ENCODE measurements at places on chromosomes 4 and X. TPM values are rescaled to one million over a fixed set of nuclear protein-coding genes. Genes with fewer than 3 reads are reported as not detected.

DNA sequence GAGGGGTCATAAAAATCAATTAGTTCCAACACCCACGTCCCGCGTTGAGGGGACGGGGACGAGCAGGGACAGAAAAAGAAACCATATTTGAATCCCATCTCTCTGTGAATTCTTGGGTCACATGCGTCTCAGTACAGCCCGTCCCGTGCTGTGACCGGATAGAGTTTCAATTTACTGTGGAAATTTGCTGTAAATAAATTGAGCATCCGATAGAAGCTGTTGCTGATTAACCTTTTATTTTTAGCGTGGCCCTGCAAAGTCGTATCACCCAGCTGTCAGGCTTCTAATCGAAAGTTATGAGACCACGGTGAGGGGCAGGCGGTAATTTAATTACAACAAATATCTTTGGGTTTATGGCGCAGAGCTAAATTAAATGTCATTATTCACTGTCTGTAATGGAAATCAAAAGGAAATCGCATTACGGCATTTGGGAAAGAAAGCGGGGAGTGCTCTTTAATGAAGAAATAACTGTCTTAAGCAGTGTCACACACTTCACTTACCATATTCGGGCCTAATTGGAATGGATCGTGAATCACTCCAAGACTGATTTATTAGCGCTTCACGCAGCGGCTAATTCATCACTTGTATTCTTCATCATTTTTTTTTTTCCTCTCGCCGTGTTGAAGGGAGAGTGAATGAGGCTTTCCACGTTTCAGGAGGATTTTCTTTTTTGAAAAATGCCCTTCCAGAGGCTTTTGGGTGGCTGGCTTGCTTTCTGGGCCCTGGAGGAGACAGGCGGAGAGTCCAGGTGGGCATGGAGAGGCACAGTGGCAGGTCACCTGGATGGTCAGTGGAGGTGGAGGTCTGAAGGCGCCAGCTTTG, 7.3 kb downstream of the SHOX start:
- H3K4me1 ChIP-seq = peaks cover 8% of the 10 kb centered on the region
- H3K27ac ChIP-seq = no peak overlapping the region
- peaks cover 91% of the 10 kb centered on the region for H3K27me3 ChIP-seq
- peak; percentile 37 for DNase-seq

GRCh38 chr4:122815248-122815647, 11.4 kb upstream of the FGF2 start:
- H3K4me3 ChIP-seq = no peak overlapping the region
- H3K27ac ChIP-seq = no peak overlapping the region
- DNase-seq = no peak
- no peaks in the 10 kb centered on the region for H3K36me3 ChIP-seq
- H3K4me1 ChIP-seq = no peaks in the 10 kb centered on the region

- no peak overlapping the region for H3K4me3 ChIP-seq
- H3K27me3 ChIP-seq = no peaks in the 10 kb centered on the region
- DNase-seq = no peak
- H3K27ac ChIP-seq = no peak overlapping the region
- no peaks in the 10 kb centered on the region for H3K36me3 ChIP-seq
These were observed 20.2 kb upstream of the FAAH2 start for GRCh38 chrX:57266275-57266674.

Gene TBC1D8B
- total RNA-seq = 10.6 TPM

GRCh38 chrX:1124531-1124930, 87.9 kb downstream of the CRLF2 start:
- peaks cover 7% of the 10 kb centered on the region for H3K4me1 ChIP-seq
- peaks cover 43% of the 10 kb centered on the region for H3K27me3 ChIP-seq
- no peak for DNase-seq
- H3K4me3 ChIP-seq = no peak overlapping the region
- H3K36me3 ChIP-seq = no peaks in the 10 kb centered on the region

DNA sequence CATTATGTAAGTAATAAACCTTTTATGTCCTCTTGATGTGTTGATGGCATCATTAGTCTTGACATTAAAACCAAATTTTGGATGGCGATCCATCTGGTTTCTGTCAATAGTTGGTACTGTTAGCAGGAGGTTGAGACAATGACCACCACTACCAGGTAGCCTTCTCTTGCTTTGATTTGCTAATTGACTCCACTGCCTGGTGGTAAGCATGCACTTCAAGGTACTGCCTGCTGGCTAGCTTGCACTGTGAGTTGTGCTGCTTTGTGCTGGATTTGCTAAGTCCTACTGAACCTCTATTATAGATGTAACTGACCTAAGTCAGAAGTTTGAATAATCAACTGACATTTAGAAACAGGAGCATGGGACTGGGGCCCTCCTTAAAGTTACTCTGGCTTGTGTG, 46.3 kb downstream of the ATP1B4 start:
- no peak for DNase-seq
- H3K36me3 ChIP-seq = no peaks in the 10 kb centered on the region
- H3K27ac ChIP-seq = no peak overlapping the region
- peaks cover 2% of the 10 kb centered on the region for H3K27me3 ChIP-seq

Gene FAM47B
- not detected for total RNA-seq

- no peaks in the 10 kb centered on the region for H3K4me1 ChIP-seq
- no peak overlapping the region for H3K27ac ChIP-seq
- DNase-seq = no peak
- no peak overlapping the region for H3K4me3 ChIP-seq
- H3K36me3 ChIP-seq = no peaks in the 10 kb centered on the region
These were observed 305.6 kb upstream of the NR3C2 start for GRCh38 chr4:148747721-148748268.

Gene ASMT
- total RNA-seq = not detected

- H3K27ac ChIP-seq = no peak overlapping the region
- H3K27me3 ChIP-seq = no peaks in the 10 kb centered on the region
- H3K36me3 ChIP-seq = peaks cover 8% of the 10 kb centered on the region
- DNase-seq = no peak
These were observed 40.4 kb downstream of the GUCY1B1 start for GRCh38 chr4:155799116-155799793.

Gene ANKRD50
- total RNA-seq = 18.6 TPM

GRCh38 chr4:22483551-22483981, 32.3 kb downstream of the ADGRA3 start:
- H3K27ac ChIP-seq = no peak overlapping the region
- H3K4me3 ChIP-seq = no peak overlapping the region
- H3K36me3 ChIP-seq = peaks cover 11% of the 10 kb centered on the region
- peaks cover 37% of the 10 kb centered on the region for H3K4me1 ChIP-seq
- DNase-seq = no peak
- H3K27me3 ChIP-seq = no peaks in the 10 kb centered on the region

GRCh38 chr4:70000711-70001110, 4.9 kb downstream of the STATH start:
- H3K4me3 ChIP-seq = no peak overlapping the region
- H3K27ac ChIP-seq = no peak overlapping the region
- no peaks in the 10 kb centered on the region for H3K36me3 ChIP-seq

DNA sequence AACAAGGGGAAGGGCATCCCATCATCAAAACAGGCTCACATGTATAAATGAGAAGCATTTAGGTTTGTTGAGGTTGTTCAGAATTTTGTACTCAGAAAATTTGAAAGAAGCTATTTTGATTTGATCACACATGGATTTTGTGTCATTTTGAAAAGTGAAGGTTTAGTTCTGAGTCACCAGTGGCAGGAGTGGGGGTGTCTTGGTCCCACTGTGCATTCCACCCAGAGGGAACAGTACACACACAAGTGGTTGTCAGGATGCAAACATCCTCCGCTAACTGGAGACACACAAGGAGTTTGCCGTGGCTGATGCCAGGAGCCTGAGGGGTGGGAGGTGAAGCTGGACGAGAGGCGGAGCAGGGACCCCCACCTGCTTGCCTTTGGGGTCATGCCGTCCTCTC, 198.2 kb upstream of the PSAPL1 start:
- no peak for DNase-seq

- H3K4me1 ChIP-seq = peaks cover 12% of the 10 kb centered on the region
- H3K27ac ChIP-seq = no peak overlapping the region
- peaks cover 4% of the 10 kb centered on the region for H3K36me3 ChIP-seq
- no peaks in the 10 kb centered on the region for H3K27me3 ChIP-seq
These were observed 175.5 kb downstream of the RAPGEF2 start for GRCh38 chr4:159278399-159278798.

GRCh38 chr4:21992330-21992729, 43.8 kb upstream of the KCNIP4 start:
- DNase-seq = no peak
- H3K27ac ChIP-seq = no peak overlapping the region
- no peaks in the 10 kb centered on the region for H3K36me3 ChIP-seq
- no peaks in the 10 kb centered on the region for H3K4me1 ChIP-seq

Gene HSFX3
- total RNA-seq = not detected

DNA sequence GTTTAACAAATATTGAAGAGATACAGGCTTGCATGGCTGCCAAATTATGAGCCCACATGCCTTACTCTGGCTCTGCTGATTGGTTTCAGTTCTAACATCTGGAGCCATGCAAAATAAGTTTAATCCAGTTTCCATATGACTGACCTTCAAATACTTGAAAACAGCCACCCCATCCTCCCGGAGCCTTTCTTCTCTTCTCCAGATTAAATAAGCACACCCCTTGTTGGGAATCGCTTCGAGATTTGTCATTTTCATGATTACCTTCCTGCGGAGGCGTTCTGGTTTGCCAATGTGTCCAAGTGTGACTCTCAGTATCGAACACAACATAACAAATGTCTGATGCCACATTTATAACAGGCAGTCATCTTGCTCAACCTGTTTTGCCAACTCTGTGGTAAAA, 101.6 kb upstream of the JADE1 start:
- H3K4me1 ChIP-seq = peaks cover 12% of the 10 kb centered on the region
- H3K36me3 ChIP-seq = no peaks in the 10 kb centered on the region
- H3K27me3 ChIP-seq = no peaks in the 10 kb centered on the region

GRCh38 chrX:2243913-2244460, 256.8 kb downstream of the DHRSX start:
- H3K27ac ChIP-seq = no peak overlapping the region
- H3K36me3 ChIP-seq = peaks cover 22% of the 10 kb centered on the region
- peaks cover 5% of the 10 kb centered on the region for H3K4me1 ChIP-seq
- no peak overlapping the region for H3K4me3 ChIP-seq

DNA sequence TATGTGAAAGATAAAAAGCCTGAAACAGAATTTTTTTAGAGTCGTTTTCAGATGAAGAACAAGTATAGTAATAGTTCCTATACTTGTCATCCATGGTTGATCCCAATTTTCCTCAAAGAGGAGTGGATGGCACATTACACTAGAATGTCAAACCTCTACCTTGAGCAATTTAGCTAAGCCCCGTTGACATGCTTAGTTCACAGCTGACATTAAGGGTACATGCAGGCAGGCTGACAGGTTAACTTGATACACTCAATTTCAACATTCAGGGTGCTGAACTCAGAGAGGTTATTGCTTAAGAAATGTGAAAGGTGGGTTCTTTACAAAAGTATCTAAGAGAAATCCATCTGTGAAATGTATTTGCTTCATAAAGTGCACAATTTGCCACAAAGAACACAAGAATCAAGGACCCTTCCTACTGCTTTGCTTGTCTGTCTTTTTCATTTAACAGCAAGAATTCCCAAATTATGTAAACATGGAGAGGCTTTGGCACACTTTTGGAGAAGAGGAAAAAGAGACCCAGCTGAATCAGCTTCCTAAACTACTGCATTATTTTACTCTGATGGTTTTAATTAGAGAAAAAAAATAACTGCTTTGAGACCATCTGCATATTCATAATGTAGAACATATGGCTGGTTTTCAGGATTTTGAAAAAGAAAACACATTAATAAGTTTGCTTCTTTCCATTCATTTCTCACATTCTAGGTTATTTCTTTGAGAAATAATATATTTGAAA, 122.5 kb upstream of the DDIT4L start:
- no peak overlapping the region for H3K4me3 ChIP-seq
- no peaks in the 10 kb centered on the region for H3K27me3 ChIP-seq
- no peaks in the 10 kb centered on the region for H3K4me1 ChIP-seq

Gene FGA
- 13.4 TPM for total RNA-seq

- no peak overlapping the region for H3K4me3 ChIP-seq
- H3K36me3 ChIP-seq = no peaks in the 10 kb centered on the region
- H3K4me1 ChIP-seq = no peaks in the 10 kb centered on the region
- DNase-seq = no peak
- H3K27ac ChIP-seq = no peak overlapping the region
- no peaks in the 10 kb centered on the region for H3K27me3 ChIP-seq
These were observed 20.0 kb upstream of the TMPRSS11A start for GRCh38 chr4:67983333-67983732.

GRCh38 chrX:132216806-132217202, 2.4 kb downstream of the RAP2C start:
- peaks cover 19% of the 10 kb centered on the region for H3K36me3 ChIP-seq
- peaks cover 41% of the 10 kb centered on the region for H3K4me1 ChIP-seq
- no peak for DNase-seq
- no peaks in the 10 kb centered on the region for H3K27me3 ChIP-seq
- peak overlapping the region; percentile 98 for H3K27ac ChIP-seq

Gene LGI2
- total RNA-seq = 1.1 TPM

- H3K27ac ChIP-seq = peak overlapping the region; percentile 5
- no peak for DNase-seq
- H3K36me3 ChIP-seq = peaks cover 4% of the 10 kb centered on the region
These were observed 20.2 kb upstream of the RASGEF1B start for GRCh38 chr4:81491943-81492342.

Gene METTL14
- 53.8 TPM for total RNA-seq

- H3K27ac ChIP-seq = no peak overlapping the region
- H3K36me3 ChIP-seq = no peaks in the 10 kb centered on the region
- no peak overlapping the region for H3K4me3 ChIP-seq
These were observed 715.7 kb downstream of the KCTD8 start for GRCh38 chr4:43732829-43733426.

DNA sequence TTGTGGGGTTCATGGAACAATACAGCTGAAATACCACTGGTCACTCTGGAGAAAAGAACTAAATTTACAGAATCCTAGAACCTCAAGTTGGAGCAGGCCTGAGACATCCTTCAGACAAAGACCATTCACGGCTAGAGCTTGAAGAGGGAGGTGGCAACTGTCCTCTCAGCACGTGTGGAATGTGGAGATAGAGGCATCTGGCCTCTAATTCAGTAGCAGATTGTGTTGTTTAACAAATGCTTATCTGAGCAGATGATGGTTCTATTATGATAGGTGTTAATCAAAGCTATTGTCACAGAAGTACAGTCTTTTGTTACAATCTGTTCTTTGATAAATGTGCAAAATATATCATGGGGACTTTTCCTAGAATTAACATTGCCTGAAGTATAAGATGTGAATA, 121.7 kb upstream of the KCNIP4 start:
- no peak overlapping the region for H3K27ac ChIP-seq
- no peak for DNase-seq
- H3K27me3 ChIP-seq = no peaks in the 10 kb centered on the region
- H3K36me3 ChIP-seq = no peaks in the 10 kb centered on the region

Gene CYLC1
- not detected for total RNA-seq

Gene EPGN
- 16.6 TPM for total RNA-seq

Gene TKTL1
- total RNA-seq = 0.56 TPM

All from type B pancreatic cell (in vitro differentiated cells).